ENCODE measurements at places on chromosomes 6 and 20.

DNA sequence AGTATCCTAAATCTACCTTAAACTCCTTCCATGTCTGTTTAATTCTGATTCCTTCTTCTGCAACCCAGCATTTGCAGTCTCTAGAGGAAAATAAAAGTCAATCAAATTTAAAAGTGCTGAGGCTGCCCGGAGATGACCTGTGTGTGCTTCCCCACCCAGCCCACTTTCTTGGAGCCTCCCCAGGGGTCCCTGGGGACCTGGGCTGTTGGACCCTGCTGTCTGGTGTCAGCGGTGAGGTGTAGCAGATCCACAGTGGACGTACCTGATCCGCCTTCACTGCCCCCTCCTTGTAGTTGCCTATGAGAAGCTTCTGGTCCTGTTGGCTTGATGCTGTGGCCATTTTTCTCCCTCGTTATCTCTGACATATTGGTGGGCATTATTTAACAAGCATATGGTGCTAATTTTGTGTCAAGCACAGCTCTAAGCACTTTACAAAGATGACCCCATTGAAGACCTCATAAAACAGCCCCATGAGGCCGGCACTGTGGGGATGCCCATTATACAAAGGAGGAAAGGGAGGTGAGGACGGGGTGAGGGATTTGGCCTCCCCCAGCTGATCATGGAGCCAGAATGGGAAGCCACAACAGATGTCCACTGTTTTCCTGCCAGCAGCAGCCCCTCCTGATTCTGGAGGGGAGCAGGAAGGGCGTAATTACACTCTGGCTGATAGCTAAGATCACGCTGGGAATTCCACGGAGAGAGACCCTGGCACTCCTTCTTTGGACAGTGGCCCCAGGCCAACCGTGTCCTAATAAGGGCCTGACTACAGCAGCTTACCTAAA is 628.2 kb downstream of the CDH26 start:
- DNase-seq = no peak

DNA sequence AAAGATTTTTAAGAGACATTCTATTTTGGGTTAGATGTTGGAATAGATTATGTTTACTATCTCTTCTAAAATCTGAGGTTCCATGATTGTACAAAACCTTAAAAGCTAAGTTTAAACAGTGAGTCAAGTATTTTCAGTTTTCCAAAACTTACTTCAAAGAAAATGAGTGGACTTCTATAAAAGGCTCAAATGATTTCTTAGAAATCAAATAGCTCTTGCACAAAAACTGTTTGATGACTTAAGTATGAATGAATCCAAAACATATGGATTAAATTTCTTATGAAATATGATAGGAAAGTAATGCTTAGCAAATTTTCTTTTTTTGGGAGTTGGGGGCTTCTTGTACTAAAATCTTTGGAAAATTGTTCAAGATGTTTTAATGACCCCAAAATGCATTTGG is 837.3 kb upstream of the SLC35B3 start:
- DNase-seq = no peak

DNA sequence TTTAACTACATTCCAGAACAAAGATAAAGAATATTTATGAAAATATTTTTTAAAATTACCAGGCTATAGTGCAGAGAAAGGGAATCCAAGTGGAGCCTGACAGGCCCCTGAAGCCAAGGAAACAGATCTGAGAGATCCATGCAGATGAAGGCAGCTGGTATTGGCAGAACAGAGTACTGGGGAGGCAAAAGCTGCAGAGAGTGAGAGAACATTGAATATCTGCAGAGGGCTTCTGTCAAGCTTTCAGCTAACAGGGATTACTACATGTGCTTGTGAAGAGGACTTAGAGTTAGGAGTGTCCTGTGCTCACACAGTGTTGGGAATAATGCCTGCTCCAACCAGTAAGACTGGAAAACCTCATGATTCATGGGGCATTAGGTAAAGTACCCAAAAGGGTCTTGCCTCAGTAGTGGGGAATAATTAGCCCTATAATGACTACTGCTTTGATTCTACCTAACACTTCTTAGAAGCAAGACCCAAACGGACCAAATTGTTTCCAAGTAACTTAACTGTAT is 657.2 kb downstream of the DHX35 start:
- DNase-seq = no peak

DNA sequence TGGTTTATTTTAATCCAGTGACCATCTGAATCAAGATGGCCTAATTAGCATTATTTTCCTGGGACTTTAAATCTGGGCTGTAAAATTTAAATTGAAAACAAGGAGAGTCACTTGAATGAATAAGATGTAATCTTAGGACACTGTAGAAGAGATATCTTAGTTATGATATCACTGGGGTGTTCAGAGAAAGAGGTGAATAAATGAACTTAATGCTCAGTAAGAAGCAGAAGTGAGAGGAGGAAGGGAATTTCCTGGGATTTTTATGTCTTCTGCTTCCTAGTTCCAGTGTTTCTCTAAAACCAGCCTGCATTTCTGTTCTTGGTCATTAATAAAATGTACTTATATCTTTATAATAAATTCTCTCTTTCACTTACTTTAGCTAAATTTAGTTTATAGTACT is 136.8 kb upstream of the PTPRK start:
- DNase-seq = no peak

DNA sequence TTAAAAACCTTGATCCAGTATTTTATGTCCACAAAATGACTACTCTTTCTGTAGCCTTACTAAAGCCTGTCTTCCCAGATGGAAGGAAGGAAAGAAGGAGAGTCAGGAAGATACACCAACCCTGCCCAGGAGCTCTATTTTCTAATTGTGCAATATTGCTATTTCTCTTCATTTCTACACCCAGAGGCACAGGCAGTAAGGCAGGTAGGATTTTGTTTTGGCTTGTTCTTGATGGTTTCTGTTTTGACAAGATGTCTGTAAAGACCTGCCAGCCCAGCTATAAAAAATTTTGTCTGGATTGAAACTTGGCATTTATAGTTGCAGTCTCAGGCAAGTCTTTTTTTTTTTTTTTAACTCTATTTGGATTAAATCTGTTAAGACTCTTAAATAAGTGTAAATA is 587.5 kb upstream of the ARID1B start:
- DNase-seq = no peak

DNA sequence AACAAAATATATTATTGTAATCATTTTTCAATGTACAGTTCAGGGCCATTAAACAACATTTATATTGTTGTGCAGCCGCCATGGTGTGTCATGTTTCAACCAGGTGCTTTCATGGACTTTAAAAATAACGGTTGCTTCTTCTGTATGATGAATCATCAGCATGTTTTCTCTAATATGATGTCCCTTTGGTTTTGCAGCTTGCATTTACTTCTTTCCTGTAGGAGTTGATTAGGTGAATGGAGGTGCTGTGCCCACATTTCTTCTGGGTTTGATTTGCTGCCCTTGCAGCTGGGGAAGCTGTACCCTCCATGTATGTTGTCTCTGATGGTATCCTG is 54.9 kb upstream of the TULP4 start:
- no peak for DNase-seq

GRCh38 chr6:5746759-5747130 is 260.0 kb downstream of the NRN1 start:
- DNase-seq = no peak

DNA sequence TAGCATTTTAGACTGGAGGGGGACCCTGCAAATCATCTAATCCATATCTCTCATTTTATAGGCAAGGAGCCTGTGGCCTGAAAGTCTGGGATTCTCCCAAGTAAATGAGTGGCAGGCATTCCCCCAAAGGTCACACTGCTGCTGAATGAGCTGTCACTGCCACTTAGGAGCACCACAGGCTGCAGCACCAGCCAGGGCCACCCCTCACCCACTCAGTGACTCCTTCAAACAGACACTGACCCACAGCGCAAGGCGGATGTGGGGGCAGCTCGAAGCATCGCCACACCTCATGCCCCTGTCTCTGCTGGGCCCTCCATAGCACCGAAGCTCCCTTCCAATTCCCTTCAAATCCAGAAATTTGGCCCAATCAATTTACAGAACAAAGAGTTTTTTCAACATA is 119.9 kb upstream of the ARID1B start:
- no peak for DNase-seq

- DNase-seq = no peak
Measured at GRCh38 chr6:10733151-10733715, 10.4 kb downstream of the TMEM14C start.

GRCh38 chr20:61599541-61599992 is 347.5 kb downstream of the CDH4 start:
- no peak for DNase-seq

DNA sequence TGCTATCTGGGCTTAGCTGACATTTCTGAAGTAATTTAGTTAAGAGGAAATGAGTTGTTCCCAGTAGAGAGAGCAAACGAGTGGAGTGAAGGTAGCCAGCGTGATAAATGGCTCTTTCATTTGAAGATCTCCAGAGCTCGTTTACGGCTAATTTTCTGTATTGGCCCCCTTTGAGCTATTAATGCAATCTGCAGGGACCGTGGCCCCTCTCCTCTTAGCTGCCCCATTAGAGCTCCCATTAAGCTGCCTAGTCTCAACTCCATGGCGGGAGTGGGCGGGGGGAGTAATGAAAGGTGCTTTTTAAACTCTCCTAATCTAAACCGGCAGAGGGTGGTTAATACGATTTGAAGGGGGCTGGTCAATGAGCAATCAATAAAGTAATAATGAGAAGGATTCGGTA is 12.5 kb downstream of the TFAP2B start:
- no peak for DNase-seq

DNA sequence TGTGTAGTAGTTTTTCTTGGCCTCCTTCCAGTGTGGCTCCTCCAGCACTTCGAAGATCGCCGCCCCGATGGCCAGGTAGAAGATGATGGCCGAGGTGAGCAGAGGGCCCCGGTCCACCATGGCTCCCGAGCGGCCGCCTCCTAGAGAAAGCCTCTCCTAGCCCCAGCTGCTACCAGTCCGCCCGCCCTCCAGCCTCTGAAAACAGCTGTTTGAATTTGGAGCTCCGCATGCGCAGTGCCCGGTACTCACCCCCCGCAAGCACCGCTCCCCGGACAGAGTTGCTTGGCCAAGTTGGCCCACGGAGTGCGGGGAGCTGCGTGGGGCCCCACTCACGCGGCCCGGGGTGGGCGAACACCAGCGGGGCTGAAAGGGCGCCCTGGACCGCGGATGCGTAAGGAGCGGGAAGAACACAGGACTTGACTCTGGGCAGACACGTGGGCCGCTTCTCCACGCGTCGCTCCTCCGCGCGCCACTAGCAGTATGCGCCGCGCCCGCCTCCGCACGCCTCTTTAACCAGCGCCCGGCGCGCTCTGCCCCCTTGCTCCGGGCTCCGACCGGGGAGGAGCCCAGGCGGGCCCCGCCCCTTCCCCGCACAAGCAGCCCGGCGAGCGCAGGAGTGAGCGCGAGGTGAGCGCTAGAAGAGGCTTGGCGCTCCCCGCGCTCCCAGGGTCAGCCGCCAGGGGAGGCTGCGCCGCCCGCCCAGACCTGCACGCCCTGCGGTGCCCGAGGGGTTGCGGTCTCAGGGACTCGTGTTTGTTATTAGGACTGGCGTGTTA is at the start of gene KCNK5:
KCNK5 (minus strand) TSS at position 484 of the 776 bp plus-strand sequence; CDS start at position 120, 364 bp downstream.
- DNase-seq = no peak

DNA sequence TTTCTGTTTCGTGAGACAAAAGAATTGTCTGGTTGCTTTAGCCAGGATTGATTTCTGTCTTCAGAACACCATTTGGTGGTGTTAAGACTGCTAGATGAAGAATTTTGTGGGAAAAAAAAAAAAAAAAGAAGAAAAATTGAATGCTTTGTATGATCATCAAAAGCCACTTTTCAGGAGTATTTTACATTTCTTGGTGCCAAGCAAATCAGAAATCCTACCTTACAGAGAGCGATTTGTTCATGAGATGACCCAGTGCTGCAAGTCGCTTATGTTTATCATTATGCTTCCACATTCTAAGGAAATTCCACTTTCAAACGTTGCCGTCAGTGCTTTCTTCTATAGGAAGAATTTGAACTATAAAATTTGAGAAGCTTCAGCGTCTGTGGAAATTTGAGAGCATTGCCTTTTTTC is 228.7 kb downstream of the BCKDHB start:
- no peak for DNase-seq

GRCh38 chr20:13342469-13343242 is 121.6 kb downstream of the ISM1 start:
- DNase-seq = no peak

- DNase-seq = peak; percentile 33
Measured at GRCh38 chr20:58447511-58448391, 58.7 kb downstream of the VAPB start.

- no peak for DNase-seq
Measured at GRCh38 chr6:79072640-79073181, 5.3 kb downstream of the PHIP start.

- no peak for DNase-seq
Measured at GRCh38 chr6:143689852-143690251, 12.1 kb downstream of the PHACTR2 start.

GRCh38 chr20:36579996-36580545 is 6.7 kb downstream of the TGIF2 start:
- no peak for DNase-seq
